ENCODE measurements at places on chromosomes 2 and 18.

GRCh38 chr2:68980956-68981355 lies 6.5 kb downstream of the GKN1 start:
- no peak for DNase-seq

- DNase-seq, result no peak
Observed at GRCh38 chr2:44952143-44952805, 10.8 kb downstream of the SIX3 start.

- no peak for DNase-seq
Observed at GRCh38 chr2:132463719-132464118, 47.1 kb downstream of the GPR39 start.

DNA sequence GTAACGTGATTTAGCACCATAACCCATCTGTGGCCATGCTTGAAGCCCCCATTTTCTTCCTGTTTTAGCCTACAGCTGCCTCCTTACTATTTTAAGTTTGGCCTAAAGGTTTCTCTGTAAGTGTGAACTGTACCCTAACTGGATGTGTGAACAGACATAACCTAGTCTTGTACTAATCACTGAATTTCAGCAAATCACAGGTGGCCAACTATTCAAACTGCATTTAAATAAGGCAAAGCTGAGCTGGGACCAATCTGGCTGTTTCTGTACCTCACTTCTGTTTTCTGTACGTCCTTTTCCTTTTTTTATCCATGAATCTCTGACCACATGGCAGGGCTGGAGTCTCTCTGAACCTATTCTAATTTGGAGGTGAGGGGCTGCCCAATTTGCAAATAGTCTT lies 452.7 kb upstream of the HS6ST1 start:
- no peak for DNase-seq

- no peak for DNase-seq
Observed at GRCh38 chr2:223855426-223855825, 18.0 kb upstream of the AP1S3 start.

All from cerebellar nuclear complex (tissue), 1 donor.